ENCODE measurements at places on chromosomes 3 and 15.

- no peak for DNase-seq
Measured at GRCh38 chr15:27639595-27639994, 459.5 kb downstream of the OCA2 start.

DNA sequence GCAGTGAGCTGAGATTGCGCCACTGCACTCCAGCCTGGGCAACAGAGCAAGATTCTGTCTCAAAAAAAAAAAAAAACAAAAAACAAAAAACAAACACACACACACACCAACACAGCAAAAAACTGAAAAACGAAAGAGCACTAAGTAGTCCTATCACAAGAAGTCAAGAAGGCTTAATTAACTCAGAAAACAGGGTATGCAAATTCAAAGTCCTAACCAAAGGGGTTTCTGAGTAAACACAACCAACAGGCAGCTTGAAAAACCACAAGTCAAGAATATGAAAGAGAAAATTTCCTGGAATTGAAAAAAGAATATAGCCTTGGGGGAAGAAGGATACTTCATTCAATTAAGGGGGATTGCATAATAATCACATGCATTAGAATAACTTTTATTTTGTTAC, 37.7 kb upstream of the PARP14 start:
- DNase-seq: no peak

DNA sequence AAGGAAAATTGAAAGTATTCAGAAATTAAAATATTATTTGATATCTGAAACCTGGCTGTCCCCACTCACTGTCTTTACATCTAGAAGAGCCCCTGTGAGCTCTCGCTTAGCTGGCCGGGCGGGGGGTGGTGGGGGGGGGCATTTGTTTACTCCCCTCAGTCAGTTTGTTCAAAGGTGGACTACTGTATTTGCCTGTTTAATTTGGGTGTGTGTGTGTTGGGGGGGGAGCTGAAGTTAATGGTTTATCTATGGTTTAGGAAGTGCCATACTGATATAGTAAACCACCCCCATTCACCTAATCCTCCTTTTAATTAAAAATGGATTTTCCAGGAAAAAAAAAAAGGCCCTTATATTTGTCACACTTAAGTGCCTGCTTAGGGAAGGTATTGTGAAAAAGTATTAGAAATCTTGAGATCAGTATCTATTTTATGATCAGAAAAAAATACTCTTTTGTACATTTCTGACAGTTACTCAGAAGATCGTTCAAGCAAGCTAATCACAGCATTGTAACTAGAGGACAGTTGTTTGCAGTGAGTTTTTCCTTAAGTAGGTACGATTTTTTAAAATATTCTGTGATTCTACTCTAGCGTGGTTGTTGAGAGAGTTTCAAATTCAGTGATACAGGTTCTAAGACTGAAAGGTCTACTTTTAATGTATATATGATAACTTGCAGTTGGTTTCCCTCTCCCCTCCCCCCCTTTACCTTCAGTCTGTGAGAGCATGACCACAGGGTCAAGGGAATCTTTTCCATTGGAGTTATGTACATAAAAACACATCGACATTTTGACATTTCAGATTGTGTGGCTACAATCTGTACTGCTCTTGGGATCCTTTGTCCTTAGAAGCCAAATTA, 8.5 kb downstream of the NR2F2 start:
- DNase-seq: peak; percentile 46

DNA sequence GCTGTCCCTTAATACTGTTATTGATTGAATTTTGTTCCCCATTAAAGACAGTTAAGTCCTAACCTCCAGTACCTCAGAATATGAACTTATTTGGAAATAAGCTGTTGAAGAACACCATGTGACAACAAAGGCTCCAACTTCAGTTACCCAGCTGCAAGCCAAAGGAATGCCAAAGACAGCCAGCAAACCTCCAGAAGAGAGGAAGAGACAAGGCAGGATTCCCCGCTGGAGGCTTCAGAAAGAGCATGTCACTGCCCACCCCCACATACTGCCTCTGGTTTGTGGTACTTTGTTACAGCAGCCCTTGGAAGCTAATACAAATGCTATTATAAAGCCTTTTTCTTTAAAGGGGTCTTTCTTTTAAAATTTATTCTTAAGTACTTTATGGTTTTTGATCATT, 18.4 kb upstream of the NEK10 start:
- no peak for DNase-seq

- DNase-seq: peak; percentile 96
Measured at GRCh38 chr15:94119923-94120775, 111.2 kb upstream of the MCTP2 start.

DNA sequence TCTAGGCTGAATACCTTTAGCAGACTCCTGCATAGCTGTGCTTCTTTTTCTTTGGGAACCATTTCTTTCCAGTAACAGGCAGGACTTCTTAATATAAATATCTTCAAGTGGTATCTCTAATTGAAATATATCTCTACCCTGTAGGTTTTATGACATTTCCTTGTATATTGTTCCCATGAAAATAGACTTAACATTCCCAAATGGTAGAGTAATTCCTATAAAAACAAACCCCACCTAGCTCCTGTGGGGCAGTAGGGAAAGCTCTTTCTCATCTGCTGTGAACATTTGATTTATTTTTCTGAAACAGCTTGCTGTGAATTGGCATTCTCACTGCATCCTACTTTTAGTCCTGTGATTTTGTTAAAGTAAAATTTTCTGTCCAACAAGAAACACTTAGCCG, 20.8 kb downstream of the SELENOT start:
- DNase-seq: peak; percentile 50

GRCh38 chr15:100778831-100779288, 100.8 kb upstream of the ALDH1A3 start:
- DNase-seq: no peak

GRCh38 chr3:196514913-196515621, at the start of gene SMCO1:
Gene SMCO1 (minus strand): TSS chr3:196515346. CDS start chr3:196515209, 137 bp downstream.
- DNase-seq: no peak

DNA sequence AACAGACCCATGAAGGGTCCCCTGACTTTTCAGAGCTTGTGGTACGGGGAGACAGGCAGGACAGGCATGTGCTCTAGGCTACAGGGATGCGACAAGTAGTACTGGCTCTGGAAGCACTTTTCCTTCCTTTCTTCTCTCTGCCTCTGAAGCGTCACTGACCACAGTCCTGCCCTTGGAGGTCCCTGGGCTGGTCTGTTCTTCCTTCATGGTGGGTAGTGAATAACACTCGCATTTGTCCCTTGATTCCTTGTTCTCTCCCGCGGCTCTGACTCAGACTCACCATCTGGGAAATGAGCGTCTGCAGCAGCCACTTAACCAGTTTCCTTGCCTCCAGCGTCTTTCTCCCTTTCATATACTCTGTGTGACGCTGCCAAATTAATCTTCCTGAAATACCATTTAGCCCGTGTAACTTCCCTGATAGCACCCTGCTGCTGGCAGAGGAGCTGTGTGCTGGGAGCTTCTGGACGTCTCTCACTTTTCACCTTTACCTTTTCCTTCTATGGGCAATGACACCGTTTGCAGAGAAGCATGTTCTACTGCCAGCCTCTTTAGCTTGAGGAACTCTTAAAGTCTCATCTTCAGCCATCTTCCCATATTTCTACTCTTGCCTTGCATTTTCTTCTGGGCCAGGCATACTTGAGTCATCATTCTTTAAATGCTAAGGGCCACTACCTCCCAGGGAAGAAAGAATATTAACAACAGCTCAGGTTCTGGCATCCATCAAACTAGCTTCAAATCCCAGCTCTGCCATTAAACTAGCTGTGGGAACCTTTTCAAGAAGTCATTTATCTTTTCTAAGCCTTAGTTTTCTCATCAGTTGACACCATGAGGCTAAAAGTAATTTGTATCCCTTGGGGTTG, 33.6 kb downstream of the TMEM45A start:
- peak; percentile 94 for DNase-seq

- DNase-seq: no peak
Measured at GRCh38 chr3:128392818-128393544, 73.7 kb downstream of the DNAJB8 start.

GRCh38 chr15:88803241-88803919, at the start of gene ACAN:
Gene ACAN (plus strand): TSS chr15:88803436. CDS start chr15:88836207, 32,771 bp downstream.
- DNase-seq: no peak

DNA sequence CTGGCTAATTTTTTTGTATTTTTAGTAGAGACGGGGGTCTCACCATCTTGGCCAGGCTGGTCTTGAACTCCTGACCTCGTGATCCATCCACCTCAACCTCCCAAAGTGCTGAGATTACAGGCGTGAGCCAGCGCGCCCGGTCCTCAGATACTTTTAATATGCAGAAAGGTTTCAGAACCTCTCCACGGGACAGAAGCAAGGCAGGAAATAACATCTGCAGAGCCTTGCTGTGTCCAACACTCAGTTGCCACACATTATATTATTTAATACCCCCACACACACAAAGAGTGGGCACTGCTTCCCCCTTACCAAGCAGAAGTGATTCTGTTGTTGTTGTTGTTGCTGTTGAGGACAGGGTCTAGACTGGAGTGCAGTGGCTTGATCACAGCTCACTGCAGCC, 28.0 kb downstream of the OSBPL10 start:
- no peak for DNase-seq

GRCh38 chr15:67140078-67140833, 74.9 kb downstream of the SMAD3 start:
- DNase-seq: no peak

- DNase-seq: no peak
Measured at GRCh38 chr15:74376825-74377581, 9.6 kb upstream of the CYP11A1 start.

DNA sequence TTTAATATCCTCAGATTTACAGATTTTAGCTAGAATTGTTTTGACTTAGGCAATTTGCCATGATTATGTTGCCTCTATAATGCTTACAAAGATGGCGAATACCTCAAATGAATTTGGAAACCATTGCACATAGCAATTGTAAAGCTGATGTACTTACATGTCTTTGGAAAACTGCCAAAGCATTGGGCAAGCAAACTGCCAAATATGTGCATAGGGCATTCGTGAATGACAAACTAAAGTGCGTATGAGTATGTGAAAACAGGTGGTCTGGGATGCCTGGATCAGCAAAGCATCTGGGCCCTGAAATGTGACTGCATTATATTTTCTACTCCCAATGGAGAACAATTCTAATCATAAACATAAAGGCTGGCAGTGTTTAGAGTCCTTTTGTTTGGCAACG, 445.3 kb upstream of the ROBO1 start:
- DNase-seq: no peak

DNA sequence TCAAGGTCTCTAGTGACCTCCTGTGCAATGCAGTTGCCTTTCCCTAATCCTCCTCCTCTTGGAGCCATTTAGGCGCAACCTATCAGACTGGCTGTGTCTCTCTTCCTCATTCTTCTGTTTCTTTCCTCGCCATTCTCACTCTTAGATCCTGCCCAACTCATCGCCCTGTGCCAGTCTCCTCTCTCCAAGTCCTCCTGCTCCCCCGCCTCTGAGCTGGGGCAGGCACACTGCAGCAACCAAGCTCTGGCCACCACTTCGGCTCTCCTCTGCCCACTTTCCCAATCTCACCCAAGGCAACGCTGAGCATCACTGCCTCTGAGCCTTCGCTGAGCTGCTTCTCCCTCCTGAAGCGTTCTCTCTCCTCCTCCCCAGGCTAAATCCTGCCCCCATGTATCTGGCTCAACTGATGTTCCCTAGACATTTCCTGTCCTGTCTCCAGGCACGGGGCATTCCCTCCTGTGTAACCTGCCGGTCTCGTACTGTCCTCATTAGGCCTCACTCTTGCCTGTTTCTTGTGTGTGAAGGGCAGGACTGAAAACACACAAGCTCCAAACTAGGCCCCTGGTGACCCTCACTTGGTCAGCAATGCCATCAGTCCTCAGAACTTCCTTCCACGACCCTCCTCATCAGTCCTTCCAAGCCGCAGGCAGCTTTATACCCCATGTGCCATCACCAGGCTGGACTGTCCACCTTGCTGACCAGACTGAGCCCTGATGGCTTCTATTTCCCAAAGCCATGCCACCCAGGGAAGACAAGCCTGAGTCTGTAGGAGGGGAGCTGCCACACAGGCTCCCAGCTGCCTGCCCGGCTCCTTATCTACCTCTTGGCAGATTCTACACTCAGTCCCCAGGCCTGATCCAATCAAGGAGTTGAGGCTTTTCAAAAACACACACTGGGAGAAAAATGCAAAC, 85.6 kb downstream of the SEC22A start:
- DNase-seq: no peak

DNA sequence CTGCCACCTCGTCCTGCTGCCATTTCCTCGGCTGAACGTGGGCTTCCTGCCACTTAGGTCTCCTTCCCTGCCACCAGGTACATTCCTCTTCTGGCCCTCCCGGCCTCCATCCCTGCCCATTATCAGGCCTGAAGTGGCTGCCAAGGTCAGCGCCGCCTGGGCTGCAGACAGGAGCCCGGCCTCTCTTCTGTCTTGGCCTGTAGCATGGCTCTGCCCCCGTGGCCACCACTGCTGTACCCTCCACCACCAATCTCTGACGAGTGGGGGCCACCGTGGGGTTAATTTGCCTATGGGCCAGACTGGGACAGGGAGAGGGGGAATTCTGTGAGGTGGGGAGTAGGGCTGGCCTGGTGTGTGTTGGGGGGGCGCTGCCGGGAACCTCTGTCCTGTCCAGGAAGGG, 2.0 kb upstream of the BAHD1 start:
- DNase-seq: no peak

DNA sequence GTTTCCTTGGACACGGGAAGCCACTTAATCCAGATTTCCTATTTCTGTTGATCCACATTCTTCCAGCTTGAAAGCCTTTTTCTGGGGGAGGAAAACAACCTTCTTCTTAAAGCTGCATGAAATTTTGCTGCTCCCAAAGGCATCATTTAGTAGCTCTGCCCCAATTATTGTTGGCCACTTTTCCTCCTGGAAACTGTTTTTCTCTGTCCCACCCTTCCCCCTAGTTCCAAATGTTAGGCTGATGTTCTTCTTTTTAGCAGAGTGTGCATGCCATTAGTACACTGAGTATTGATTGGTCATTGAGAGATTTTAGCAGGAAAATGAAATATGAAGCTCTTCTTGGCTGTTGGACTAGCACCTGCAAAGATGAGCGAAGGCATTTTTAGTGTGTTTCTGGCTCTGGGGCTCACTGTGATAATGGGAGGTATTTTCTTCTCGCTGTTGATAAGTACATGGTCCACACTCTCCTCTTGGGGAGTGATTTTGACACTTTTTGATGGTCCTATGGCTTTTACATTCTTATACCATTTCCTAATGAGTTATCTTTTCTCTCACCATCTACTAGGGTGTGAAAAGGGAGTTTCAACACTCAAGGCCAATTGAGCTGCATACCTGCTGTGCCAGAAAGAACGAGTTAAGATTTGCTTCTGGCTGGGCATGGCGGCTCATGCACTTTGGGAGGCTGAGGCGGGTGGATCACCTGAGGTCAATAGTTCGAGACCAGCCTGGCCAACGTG, 200.5 kb downstream of the PTPRG start:
- DNase-seq: no peak

- peak; percentile 36 for DNase-seq
Measured at GRCh38 chr15:88257311-88258092, 963 bp upstream of the NTRK3 start.

DNA sequence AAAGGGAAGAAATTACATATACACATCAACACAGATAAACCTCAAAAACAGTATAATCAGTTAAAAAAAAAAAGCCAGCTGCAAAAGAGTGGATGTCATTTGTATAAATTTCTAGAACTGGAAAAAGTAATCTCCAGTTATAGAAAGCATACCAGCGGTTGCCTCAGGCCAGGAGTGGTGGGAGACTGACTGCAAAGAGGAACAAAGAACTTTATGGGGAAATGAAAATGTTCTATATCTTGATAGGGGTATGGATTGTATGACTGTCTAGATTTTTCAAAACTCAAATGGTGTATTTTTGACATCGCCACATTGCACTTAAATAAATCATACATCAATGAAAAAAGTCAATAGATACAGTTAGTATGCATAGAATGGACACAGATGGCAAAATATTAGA, 241.6 kb downstream of the SCAPER start:
- no peak for DNase-seq

- no peak for DNase-seq
Measured at GRCh38 chr3:5035113-5035512, 55.9 kb downstream of the BHLHE40 start.

All from fibroblast of the aortic adventitia (primary cell).